Posterior cingulate gyrus (tissue), 11 donors: ENCODE measurements at places on chromosomes 16 and 17.

DNA sequence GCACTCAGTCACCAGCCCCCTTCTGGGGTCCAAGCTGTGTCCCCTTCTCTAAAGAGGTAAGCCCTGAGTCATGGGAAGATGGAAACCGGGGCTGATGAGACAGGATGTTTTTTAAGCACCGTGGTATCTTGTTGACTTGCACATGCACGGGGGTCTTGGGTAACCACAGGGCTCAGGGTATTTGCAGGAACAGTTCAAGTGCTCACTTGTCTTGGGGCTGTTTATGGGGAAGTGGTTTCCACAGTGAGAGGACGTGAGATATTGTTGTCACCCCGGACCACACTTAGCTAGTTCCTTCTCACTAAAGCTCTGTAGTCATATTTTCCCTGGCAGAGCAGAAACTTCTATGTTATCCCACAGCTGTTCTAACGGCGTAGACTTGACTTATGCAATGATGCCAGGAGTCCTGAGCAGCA, 7.7 kb downstream of the CCL3L1 start:
- DNase-seq: no peak

GRCh38 chr17:14575471-14575953, 274.6 kb downstream of the HS3ST3B1 start:
- DNase-seq: no peak

GRCh38 chr16:31461201-31461920, 2.1 kb downstream of the ARMC5 start:
- DNase-seq: no peak

- DNase-seq: no peak
These were observed 66.0 kb downstream of the RAP1GAP2 start for GRCh38 chr17:2862197-2862596.

GRCh38 chr17:58202859-58203258, 10.3 kb downstream of the EPX start:
- DNase-seq: no peak

- no peak for DNase-seq
These were observed 71.8 kb downstream of the IRX5 start for GRCh38 chr16:55002419-55002818.

DNA sequence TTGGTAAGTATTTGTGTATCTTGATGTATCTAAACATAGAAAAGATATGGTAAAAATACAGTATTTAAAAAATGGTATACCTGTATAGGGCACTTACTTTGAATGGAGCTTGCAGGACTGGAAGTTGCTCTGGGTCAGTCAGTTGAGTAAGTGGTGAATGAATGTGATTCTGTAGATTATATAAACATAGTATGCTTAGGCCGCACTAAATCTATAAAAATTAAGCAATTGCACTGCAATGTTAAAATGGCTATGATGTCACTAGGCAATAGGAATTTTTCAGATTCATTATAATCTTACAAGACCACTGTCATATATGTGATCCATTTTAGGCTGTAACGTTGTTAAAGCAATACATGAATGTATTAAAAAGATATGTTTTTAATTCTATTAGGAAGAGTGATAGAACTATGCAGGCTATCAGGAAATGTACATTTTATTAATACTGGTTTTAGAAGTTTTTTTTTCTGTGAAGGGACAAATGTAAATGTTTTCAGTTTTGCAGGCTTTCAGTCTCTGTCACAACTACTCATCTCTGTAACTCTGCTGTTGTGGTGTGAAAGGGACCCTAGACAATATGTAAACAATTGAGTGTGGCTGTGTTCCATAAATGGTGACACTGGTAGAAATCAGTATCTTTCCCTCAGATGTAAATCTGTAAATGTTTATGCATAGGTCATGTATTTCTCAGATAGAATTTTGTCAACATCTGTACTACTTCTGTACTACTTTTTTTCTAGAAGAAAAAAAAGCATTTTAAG, 10.5 kb downstream of the CBFB start:
- no peak for DNase-seq
